D721Med (cell line): ENCODE measurements at places on chromosomes 2 and 18.

DNA sequence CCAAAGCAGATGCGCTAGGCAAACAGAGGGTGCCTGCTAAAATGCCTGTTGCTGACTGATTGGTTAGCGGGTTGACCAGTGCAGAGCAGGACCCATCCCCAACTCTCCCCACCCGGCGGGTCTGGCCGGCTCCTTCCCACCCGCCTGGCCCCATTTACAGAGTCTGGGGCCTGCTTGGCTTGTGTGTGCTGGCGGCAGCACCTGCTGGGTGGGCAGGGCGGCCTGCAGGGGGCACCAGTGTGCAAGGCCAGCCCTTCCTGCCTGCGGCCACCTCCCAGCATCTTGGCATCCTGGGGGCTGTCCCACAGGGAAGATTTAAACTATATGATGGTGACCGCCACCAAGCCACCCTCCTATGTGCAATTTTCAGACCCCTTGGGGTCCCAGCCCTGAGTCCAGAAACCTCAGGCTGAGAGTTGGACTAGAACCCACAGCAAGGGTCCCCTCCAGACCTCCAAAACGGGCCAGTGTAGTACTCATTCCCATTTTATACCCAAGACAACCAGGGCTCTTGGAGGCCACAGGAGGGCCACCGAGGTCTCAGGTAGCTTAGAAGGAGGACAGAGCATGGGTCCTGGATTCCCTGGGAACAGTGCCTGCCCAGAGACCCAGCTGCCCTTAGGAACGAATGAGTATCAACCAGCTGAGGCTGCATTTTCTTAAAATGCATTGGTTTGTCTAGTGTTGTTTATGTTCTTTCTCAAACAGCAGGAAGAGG lies 173.6 kb downstream of the SMAD7 start:
- DNase-seq: peak; percentile 95

GRCh38 chr2:174171686-174172445 lies 76.5 kb downstream of the OLA1 start:
- no peak for DNase-seq

DNA sequence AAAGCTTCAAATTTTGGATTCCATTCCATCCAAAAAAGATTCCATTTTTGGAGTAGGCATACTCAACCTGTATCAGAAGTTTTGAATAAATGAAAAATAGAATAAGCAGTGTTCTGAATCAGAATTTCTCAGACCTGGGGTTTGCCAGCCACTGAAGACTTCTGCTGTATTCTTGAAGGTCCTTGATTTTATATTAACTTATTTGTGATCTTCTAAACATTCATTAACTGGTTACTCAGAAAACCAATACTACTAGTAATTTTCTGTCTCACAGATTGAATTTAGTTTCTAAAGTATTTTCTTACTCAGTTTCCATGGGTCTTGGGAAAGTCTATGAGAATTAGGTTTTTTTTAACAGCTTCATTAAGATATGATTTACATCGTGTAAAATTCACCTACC lies 60.9 kb downstream of the RIF1 start:
- DNase-seq: no peak

DNA sequence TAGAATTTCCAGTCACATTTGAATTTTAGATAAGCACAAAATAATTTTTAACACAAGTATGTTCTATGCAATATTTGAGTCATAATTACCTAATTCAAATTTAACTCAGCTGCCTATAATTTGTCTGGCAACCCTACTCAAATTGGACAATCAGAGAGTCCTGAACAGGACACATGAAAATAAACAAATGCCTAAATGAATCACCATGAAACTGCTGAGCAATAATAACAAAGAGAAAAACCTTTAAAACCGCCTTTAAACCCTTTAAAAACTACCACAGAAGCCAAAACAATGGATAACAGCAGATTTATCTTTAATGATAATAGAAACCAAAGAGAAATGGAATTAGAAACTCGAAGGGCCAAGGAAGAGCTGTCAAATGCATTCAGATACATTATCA lies 39.5 kb downstream of the ARL4C start:
- no peak for DNase-seq

DNA sequence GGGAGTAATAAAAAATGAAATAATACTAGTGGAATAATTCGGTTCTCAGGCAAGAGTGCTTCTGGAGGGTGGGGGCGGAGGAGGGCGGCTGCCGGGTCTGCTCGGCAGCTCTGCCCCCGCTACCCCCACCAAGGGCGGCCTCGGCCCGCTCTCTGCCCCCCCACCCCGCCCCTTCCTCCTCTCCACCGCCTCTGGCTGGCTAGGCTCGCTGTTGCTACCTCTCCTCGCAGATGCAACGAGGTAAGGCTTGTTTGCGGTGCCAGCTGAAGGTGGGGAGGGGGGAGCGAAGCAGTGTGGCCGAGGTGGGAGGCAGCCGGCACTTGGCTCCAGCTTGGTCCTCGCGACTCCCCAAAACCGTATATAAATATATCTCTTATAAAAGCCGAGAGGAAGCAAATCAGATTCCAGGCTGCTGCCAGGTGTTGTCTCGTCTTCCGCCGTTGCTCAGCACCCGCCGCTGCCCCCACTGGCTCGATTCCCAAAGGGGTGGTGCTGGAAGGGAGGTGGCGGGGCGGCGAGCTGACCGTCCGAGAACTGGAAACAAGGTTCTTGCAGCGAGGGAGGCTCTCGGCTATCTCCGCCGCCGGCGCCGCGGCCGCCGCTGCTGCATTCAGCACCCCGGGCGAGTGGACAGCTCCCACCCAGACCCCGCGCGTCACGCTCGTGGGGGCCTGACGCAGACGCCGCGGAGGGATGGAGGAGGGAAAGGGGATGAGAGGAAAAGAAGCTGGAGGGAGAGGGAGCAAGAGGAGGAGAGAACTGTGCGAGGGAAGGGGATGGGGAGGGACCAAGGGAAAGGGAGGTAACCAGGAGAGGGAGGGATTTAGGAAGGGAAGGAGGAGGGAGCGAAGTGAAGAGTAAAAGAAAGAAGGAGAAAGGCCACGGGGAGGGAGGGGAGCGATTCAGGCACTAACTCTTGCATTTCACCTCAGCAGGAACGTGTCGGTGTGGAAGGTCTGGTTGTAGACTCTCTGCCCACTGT lies at the start of gene MARCHF4:
MARCHF4 (minus strand) TSS at position 763 of the 982 bp plus-strand sequence. CDS start 2,223 bp downstream, outside the sequence.
- peak; percentile 34 for DNase-seq

GRCh38 chr2:227103583-227103982 lies 60.4 kb downstream of the COL4A4 start:
- DNase-seq: no peak
